Cerebellum (tissue), 4 donors: ENCODE measurements at places on chromosomes 2 and 18. TPM values are rescaled to one million over a fixed set of nuclear protein-coding genes. Genes with fewer than 3 reads are reported as not detected.

AFF3 gene
- total RNA-seq, result 69.8 TPM

- no peak for DNase-seq
Measured at GRCh38 chr18:57428221-57429150, 6.7 kb upstream of the ONECUT2 start.

GRCh38 chr2:60706021-60706420, 50.0 kb upstream of the PAPOLG start:
- no peak for DNase-seq

RBKS gene
- 2.1 TPM for total RNA-seq

- DNase-seq, result no peak
Measured at GRCh38 chr18:9742524-9743131, 34.5 kb downstream of the RAB31 start.

COQ10B gene
- 17.6 TPM for total RNA-seq

XDH gene
- total RNA-seq, result 0.54 TPM

- no peak for DNase-seq
Measured at GRCh38 chr2:170344663-170345346, 166.9 kb downstream of the MYO3B start.

CXCR1 gene
- total RNA-seq, result not detected

GRCh38 chr2:48754874-48755273, 650 bp downstream of the LHCGR start:
- DNase-seq, result no peak

- DNase-seq, result no peak
Measured at GRCh38 chr2:160289126-160289525, 89.1 kb upstream of the ITGB6 start.

DNA sequence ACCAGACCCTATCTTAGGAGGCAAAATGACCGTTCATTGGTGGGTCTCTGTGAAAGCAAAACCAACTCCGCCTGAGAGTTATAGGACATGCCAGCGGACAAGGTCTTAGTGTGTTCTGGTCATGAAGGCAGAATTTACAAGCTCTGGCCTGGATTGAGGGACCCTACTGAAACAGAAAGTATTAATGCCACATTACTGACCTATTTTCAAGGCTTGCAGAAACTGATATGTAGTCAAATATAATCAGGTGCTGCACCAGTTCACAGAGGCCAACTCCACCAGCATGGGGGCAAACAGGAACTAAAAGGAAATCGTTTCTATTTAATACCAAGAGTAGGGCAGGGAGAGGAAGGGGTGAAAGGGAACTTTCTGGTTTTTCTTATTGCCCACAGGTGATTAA, 19.7 kb downstream of the TYMS start:
- no peak for DNase-seq

- no peak for DNase-seq
Measured at GRCh38 chr2:215590010-215590745, 154.3 kb upstream of the FN1 start.

DNA sequence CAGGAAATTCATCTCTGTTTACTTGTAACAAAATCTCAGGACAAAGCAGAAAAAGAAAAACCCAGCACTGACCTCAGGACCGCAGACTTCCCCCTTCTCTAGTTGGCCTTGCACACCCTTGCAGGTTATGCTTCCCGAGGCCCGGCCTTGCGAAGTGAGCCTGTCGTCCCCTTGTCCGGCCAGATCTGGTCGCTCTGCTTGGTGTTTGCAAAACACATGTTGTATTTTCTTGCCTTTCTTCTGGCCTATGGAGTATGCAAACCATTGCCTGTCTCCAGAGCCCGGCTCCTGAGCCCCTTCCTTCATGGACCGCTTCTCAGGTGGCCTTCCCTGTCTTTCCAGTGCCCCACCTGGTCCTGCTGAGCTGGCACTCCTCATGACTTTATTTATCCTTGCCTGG, 4.8 kb downstream of the IMPA2 start:
- DNase-seq, result no peak

- DNase-seq, result no peak
Measured at GRCh38 chr2:189402932-189403331, 38.3 kb upstream of the WDR75 start.

DNAJC5G gene
- total RNA-seq, result 1.3 TPM

STK17B gene
- 13.6 TPM for total RNA-seq

DNA sequence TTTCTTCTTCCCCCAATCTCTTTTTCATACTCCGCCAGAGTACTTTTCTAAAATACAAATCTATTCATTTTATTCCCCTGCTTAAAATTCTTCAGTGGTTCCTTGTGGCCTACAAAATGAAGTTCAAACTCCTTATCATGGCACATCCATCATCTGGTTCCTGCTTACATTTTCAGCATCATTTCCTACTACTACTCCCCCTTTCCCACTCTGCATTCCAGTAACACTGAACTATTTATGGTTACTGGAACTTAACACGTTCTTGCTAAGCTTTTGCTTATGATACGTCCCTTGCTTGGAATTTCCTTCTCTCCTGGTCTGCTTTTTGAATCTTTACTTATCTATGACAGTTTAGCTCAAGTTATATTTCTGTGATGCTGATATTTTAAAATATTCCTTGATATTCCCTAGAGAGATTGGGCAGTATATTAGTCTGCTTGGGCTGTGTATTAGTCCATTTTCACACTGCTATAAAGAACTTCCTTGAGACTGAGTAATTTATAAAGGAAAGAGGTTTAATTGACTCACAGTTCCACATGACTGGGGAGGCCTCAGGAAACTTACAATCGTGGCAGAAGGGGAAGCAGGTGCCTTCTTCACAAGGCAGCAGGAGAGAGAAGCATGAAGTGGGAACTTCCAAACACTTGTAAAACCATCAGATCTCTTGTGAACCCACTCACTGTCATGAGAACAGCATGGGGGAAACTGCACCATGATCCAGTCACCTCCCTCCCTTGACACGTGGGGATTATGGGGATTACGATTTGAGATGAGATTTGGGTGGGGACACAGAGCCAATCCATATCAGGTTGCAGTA, 53.2 kb downstream of the BMPR2 start:
- no peak for DNase-seq

GRCh38 chr2:117127680-117128079, 686.8 kb upstream of the DDX18 start:
- no peak for DNase-seq

DNA sequence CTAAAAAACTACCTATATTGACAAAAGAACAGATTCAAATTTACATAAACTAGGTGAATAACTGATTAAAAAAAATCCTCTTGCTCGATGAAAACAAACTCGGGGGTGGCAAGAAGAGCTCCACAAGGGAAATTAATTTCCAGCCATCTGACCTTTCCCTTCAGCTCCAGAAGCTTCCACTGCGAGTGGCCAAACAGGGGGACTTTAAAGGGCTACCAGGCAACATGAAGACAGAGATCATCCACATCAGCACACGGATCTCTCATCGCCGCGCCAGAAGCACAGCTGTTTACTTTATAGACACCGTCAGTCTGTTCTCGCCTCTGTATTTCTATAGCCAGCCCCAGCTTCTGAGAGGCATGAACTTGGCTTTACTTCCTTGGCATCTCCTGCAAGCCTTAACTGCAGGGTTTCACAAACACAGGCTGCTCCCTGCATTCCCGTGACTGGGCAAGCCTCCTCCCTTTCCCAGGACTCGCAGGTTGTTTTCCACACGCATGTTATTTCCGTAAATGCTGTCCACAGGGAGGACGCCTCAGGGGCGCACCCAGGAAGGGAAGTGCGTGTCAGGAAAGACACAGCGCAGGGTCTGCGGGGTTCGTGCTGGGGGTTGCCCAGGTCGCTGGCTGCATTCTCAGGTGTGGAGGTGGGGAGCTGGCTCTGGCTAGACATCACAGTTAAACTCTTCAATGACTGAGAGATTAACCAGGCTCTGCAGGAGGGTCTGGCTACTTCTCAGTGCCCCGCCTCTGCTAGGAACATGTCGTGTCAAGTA, 85.0 kb downstream of the USP40 start:
- DNase-seq, result peak; percentile 79

SH2D6 gene
- total RNA-seq, result 0.54 TPM

DNA sequence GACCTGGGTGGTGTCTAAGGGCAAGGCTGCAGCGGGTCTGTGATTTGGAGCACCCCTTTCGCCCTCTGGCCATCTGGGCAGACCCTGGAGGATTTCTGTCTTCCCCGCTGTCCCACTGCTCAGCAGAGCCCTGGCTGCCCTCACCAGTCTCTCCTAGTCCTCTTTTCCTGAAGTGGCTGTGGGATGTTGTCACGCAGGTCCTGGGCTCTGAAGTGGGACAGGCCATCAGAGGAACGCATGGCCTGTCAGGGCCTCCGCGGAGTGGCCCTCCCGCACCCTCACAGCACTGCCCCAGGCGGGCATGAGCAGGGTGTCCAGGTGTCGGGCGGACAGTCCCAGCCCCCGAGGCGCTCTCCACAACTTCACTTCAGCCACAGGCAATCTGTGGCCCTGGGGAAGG, 1.1 kb upstream of the TMEM185B start:
- DNase-seq, result no peak

DSG1 gene
- 0.27 TPM for total RNA-seq

DNA sequence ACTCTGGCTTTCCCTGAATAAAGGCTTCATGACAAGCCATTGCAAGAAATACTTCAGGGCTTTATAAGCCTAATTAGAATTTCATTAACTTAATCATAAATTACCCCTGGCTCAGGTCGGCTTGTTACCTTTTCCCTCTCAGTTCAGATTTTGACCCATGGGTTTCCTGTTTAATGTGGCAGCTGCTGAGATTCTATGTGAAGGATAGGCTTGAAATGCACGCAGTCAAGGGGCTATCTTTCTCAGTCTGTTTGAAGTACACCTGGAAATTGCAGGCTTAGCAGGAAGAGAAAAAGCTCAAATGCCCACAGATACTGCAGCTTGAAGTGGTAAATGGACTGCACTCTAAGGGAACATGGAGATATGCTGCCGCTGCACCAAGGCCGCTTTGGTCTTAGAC, 49.4 kb downstream of the CAVIN2 start:
- DNase-seq, result no peak

DNA sequence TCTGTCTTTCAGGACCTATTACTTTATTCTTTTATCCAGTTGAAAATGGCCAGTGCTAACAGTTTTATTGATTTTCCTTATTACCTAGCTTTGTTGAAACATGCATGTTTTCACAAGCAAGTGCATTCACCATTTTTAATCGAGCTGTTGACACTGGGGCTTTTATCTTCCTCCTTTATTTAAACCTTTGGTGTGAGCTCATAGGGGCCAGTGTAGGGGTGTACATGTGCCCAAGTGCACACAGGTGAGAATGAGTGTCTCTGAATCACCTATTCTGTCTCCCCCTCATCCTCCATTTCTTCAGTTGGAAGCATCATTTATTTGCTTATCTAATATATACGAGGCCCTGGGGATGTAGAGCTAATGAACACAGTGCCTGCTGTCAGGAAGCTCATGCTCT, 199.1 kb downstream of the PRKCE start:
- DNase-seq, result no peak

ITGB6 gene
- 0.27 TPM for total RNA-seq

FAM98A gene
- 22.6 TPM for total RNA-seq

- DNase-seq, result no peak
Measured at GRCh38 chr2:11393711-11394236, 49.3 kb upstream of the ROCK2 start.

GRCh38 chr2:161710131-161710915, 86.1 kb downstream of the SLC4A10 start:
- DNase-seq, result no peak

MRPL53 gene
- total RNA-seq, result 12.3 TPM

DNA sequence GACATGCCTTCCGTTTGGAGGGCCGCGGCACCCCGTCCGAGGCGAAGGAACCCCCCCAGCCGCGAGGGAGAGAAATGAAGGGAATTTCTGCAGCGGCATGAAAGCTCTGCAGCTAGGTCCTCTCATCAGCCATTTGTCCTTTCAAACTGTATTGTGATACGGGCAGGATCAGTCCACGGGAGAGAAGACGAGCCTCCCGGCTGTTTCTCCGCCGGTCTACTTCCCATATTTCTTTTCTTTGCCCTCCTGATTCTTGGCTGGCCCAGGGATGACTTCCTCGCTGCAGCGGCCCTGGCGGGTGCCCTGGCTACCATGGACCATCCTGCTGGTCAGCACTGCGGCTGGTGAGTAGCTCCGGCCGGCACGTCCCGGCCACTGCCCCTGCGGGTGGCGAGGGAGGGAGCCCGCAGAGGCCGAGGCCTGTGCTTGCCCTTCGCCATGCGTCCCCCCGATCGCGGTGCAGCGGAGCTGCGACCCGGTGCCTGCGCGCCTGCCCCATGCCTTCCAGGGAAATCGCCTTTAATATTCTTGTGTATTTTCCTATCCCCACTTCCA, 1.2 kb downstream of the BMPR2 start:
- DNase-seq, result peak; percentile 50

GCG gene
- not detected for total RNA-seq

SCG2 gene
- total RNA-seq, result 31.7 TPM

- DNase-seq, result no peak
Measured at GRCh38 chr2:195359043-195359735, 297.8 kb upstream of the SLC39A10 start.

- no peak for DNase-seq
Measured at GRCh38 chr2:188902901-188903491, 71.2 kb upstream of the COL3A1 start.

DNA sequence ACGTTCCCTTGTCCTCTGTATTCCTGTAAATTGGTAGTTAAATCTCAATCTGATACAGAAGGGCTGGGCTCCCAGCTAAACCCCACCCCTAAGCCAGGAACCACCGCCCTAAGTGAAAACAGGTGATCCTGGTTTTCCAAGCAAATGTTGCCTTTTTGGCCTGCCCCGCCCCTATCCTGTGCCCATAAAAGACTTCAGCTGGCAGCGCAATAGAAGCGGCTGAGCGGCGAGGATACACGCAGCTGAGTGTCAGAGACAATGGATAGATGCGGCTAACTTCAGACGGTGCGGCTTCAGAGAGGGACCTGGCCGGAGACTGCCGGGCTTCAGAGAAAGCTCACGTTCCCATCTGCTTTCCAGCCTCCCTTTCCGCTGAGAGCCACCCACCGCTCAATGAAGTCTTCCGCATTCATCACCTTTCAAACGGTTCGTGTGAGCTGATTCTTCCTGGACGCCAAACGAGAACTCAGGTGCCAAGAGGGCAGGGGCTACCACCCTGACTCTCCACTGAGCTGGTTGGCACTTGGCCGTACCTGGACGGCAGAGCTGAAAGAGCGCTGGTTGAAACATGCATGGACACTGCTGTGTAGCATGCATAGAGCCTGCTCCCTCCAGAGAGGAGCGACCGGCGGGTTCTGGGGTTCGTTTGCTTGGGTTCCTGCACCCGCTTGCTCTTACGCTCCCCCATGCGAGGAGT, 49.5 kb upstream of the POLE4 start:
- DNase-seq, result no peak

- DNase-seq, result no peak
Measured at GRCh38 chr2:185984670-185985069, 246.1 kb downstream of the FSIP2 start.

IAH1 gene
- 38.7 TPM for total RNA-seq

CHRND gene
- total RNA-seq, result 0.18 TPM
